CD4-positive, alpha-beta memory T cell (primary cell): ENCODE measurements at places on chromosomes 7 and 10. TPM values are rescaled to one million over a fixed set of nuclear protein-coding genes. Genes with fewer than 3 reads are reported as not detected.

UCMA gene
- not detected for total RNA-seq

PTPRN2 gene
- total RNA-seq: 1.7 TPM

AKR1D1 gene
- total RNA-seq: not detected

ZNF503 gene
- 0.12 TPM for total RNA-seq

VIPR2 gene
- total RNA-seq: 0.17 TPM

KIAA1217 gene
- 0.69 TPM for total RNA-seq

FAM237B gene
- total RNA-seq: not detected

ARHGAP12 gene
- 30.1 TPM for total RNA-seq

TBXAS1 gene
- total RNA-seq: 18.0 TPM

CALML5 gene
- total RNA-seq: not detected

TAS2R39 gene
- total RNA-seq: not detected

DNA sequence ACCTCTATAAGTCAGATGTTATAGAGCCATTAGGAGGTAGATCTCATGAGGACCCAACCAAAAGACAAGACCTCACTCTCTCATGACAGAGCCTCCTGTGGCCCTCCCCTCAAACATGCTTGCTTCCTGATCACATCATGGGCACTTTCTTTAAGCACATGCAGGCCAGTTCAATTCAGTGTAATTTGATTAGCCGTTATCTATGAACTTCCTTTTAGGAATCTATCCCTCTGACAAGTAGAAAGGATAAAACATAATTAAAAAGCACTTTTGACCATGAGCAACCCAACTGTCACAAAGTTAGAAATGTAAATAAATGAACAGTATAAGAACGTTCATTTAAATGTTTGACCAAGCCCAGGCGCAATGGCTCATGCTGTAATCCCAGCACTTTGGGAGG lies 27.7 kb upstream of the TMEM254 start:
- DNase-seq: no peak

GRCh38 chr10:5581670-5582566 lies 57.2 kb downstream of the CALML3 start:
- DNase-seq: no peak

DNA sequence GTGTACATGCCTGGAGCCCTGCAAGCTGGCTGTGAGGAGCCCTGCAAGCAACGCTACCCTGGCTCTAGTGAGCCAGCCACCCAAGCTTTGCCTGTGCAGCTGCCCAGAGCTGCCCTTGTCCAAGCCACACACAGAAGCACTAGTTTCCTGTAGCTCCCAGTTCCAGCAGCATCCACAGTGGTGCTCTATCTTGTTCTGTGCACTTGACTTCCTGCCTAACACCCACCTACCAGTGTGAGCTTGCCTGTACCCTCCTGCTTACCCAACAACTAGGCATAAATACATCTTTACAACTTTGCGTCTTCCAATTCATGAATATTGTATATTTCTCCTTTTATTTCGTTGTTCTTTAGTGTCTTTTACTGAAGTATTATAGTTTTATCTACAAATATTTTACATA lies 32.2 kb upstream of the ZNF518A start:
- DNase-seq: no peak

- DNase-seq: no peak
These were observed 12.2 kb upstream of the RSBN1L start for GRCh38 chr7:77684030-77684429.

DNA sequence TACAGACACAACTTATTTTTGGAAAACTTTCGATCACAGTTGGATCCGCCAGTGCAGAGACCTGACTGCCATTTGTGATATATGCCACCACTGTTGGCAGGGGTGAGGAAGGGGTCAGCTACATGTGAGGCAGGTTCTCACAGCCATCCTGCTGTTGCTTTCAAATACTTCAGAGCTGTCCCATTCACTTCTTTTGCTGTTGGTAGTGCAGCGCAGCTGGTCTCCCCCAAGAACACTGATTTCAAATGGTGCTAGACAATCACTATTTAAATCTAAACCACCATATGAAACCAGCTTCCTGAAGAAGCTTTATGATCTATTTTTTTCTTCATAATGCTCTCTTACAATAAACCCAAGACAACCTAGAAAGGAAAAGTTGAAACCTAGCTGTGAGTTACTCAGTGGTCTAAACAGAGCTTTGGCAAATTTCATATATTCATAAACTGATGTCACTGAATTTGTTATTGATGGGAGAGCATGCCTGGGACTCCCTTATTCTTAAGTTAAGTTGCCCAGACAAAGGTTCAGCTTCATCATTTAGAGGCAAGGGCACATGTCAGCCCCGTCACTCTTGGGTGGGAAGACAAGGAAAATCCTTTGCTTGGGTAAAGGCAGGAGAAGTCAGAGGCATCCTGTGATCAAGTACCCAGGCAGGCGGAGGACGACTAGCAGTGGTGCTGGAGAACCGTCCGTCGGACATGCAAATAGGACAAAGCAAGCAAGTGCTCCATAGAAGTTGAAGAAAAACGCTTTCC lies 143.4 kb upstream of the KLF14 start:
- DNase-seq: no peak

DNA sequence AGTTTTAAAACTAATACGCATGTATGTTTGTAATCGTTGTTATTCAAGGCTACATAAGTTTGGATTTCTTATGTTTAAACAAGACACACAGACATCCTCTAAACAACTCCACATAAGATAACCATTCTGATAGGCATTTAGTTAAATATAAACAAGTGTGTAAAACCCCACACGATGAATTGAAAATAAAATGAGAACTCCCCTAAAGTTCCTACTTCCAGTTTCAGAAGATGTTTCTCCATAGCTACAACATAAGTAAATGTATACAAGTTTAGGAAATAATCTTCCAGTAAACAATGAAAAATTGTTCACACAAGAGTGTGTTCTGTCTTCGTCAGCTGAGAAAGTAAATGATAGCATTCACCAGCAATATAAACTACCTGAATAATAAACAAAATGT lies 246.8 kb downstream of the RNLS start:
- no peak for DNase-seq

GRCh38 chr10:32253276-32253675 lies 93.7 kb downstream of the EPC1 start:
- DNase-seq: no peak

- no peak for DNase-seq
These were observed 9.4 kb upstream of the GRK5 start for GRCh38 chr10:119197921-119198320.

DNA sequence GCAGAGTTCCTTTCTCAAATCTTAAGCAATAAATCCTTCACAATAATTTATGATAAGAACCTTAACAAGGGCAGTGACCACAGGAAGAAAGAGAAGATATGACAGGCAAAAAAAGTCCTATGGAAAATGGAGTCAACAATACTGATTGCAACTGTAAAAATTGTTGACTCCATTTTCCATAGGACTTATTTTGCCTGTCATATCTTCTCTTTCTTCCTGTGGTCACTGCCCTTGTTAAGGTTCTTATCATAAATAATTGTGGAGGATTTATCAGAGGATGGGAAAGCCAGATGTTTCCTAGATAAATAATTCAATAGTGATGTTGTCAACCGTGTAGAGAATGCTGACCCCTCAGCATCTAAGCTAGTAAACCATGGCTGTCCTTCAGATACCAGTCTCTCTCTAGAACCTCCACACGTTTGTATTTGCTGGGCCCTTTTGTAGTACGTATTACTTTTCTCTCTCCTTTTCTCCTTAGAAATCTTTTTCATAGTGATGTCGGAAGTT lies 172.6 kb upstream of the BET1 start:
- no peak for DNase-seq

GRCh38 chr10:14384116-14384730 lies 53.5 kb upstream of the FRMD4A start:
- DNase-seq: no peak

GRCh38 chr10:84012831-84013458 lies 126.4 kb upstream of the GHITM start:
- no peak for DNase-seq

DNA sequence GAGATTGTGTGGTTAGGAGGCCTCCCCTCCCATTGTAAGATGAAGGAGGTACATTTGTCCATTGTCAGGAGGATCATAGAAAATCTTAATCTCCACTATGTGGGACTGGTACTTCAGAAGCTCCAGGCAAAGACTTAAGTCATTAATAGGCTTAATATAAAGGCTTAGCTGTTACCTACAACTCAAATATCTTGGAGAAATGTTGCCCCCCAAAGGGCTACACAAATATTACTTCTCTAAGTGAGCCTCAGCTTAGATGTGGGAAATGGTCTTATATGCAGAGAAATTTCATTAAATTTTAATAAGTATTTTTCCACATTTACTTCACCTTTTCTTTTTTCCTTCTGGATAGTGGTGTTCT lies 27.2 kb downstream of the TAS2R41 start:
- no peak for DNase-seq

- no peak for DNase-seq
These were observed 123.9 kb downstream of the ADAM12 start for GRCh38 chr10:126264102-126265018.

- peak; percentile 16 for DNase-seq
These were observed 15.8 kb upstream of the CAMK1D start for GRCh38 chr10:12333380-12334185.

- DNase-seq: no peak
These were observed 905.0 kb downstream of the LRMDA start for GRCh38 chr10:76336213-76336963.

GRCh38 chr7:150737265-150738055 lies at the start of gene GIMAP5:
Gene GIMAP5 (plus strand): TSS chr7:150737418. CDS start chr7:150740885, 3,467 bp downstream.
- peak; percentile 59 for DNase-seq

- DNase-seq: no peak
These were observed 150.5 kb downstream of the CYP26A1 start for GRCh38 chr10:93224005-93224779.

DNA sequence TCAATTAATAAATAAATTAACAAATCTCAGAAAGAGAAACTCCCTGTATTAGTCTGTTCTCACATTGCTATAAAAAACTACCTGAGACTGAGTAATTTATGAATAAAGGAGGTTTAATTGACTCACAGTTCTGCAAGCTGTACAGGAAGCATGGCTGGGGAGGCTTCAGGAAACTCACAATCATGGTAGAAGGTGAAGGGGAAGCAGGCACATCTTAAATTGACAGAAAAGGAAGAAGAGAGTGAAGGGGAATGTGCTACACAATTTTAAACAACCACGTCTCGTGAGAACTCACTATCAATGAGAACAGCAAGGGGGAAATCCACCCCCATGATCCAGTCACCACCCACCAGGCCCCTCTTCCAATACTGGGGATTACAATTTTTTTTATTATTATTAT lies 358.3 kb upstream of the KIAA1217 start:
- no peak for DNase-seq

DNA sequence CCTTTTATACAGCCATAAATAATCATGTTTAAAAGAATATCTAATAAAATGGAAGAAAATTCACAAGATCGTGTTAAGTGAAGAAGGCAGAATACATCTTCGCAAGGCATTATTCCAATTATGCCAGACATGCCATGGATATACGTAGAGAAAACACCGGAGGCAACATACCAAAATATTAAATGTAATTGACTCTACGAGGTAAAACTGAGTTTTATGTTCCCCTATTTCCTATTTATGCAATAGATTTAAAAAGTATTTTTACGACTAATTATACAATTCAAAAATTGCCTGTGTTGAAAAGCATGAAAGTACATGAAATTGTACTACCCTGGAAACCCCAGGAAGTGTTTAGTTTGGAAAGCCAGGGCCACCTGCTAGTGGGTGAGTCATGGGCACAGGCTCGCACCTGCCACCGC lies 936 bp upstream of the REPIN1 start:
- DNase-seq: no peak

DNA sequence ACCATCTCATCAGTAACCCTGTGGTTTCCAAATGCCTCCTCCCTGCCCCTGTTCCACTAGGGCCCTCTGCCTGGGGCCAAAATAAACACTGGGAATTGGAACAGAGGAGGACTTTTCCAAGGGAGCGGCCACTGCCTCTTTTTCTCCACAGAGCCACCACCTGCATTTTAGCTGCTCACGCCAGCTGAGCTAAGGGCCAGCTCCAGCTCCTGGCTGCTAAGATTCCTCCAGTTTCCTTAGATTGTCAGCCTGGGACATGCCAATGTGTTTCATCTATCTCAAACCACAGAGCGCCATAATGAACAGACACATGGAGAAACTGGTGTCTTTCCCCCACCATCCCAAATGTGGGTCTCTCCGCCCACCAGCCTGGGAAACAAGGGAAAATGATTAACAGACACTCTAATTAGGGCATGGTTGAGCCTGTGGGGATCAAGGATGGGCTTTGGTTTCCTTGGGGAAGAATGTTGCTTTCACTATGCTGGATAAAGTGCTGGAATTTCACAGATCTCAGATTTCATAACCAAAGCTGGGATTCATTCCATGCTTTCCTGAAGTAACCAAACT lies 52.2 kb downstream of the ASB13 start:
- DNase-seq: no peak

GRCh38 chr10:68049289-68050078 lies 25.6 kb downstream of the HERC4 start:
- DNase-seq: no peak

DNA sequence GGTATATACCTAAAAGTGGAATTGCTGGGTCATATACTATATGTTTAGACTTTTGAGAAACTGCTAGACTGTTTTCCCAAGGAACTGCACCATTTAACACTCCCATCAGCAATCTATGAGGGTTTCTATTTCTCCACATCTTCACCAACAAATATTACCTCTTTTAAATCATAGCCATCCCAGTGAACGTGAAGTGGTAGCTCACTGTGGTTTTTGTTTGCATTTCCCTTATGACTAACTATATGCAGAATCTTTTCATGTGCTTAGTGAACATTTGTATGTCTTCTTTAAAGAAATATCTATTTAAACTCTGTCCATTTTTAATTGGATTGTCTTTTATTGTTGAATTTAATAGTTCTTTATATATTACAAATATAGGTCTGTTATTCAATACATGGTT lies 115.8 kb upstream of the SEC61G start:
- no peak for DNase-seq

GRCh38 chr7:131424219-131424822 lies 96.6 kb downstream of the MKLN1 start:
- peak; percentile 28 for DNase-seq

GRCh38 chr10:93299606-93300287 lies 182.4 kb downstream of the MYOF start:
- no peak for DNase-seq
